ENCODE measurements at places on chromosomes 3 and 15. TPM values are rescaled to one million over a fixed set of nuclear protein-coding genes. Genes with fewer than 3 reads are reported as not detected.

Gene LRRC15
- total RNA-seq: not detected

Gene ZDHHC23
- total RNA-seq: 5.6 TPM

Gene CCDC13
- total RNA-seq: 6.3 TPM

Gene FOXB1
- total RNA-seq: not detected

DNA sequence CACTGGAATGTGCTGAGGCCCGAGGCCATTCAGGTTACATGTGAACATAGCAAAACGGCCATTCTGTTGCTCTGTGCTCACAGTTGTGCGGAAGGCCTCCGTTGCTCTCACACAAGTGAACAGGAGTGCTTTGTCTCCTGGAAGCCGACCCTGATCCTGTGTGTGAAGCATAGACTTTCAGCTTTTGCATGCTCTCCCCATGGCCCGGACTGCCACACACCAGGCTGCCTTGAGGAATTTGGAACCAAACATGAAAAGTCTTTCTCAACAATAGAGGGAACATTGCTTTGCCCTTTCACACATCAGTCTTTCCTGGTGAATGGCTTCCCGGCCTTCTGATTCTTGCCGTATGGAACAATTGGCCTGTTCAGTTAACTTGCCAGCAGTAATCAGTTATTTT is 154.8 kb upstream of the LRIG1 start:
- no peaks in the 10 kb centered on the region for H3K36me3 ChIP-seq
- no peak overlapping the region for H3K27ac ChIP-seq
- no peaks in the 10 kb centered on the region for H3K4me1 ChIP-seq
- no peak overlapping the region for H3K4me3 ChIP-seq
- no peak for DNase-seq

- peak overlapping the region; percentile 79 for H3K27ac ChIP-seq
- no peaks in the 10 kb centered on the region for H3K27me3 ChIP-seq
- H3K4me3 ChIP-seq: no peak overlapping the region
- H3K36me3 ChIP-seq: no peaks in the 10 kb centered on the region
- DNase-seq: no peak
Observed at GRCh38 chr3:53131096-53131495, 861 bp upstream of the RFT1 start.

DNA sequence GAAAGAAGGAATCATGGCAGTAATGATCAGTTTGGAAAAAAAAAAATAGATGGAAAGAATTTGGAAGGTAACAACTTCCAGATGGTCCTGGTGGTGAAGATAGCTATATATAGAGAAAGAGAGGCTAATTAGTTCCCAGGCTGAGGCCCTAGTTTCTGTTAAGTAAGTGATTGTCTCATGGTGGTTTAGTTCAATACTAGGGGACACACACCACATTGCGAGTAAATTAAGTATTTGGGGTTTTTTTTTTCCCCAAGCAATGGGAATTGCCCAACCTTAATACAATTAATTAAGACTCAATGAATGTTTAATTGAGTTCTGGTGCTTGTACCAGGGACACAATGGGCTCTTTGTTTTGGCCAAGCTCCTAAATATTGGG is 143.8 kb upstream of the WNT5A start:
- no peaks in the 10 kb centered on the region for H3K4me1 ChIP-seq
- H3K27me3 ChIP-seq: no peaks in the 10 kb centered on the region
- no peaks in the 10 kb centered on the region for H3K36me3 ChIP-seq

DNA sequence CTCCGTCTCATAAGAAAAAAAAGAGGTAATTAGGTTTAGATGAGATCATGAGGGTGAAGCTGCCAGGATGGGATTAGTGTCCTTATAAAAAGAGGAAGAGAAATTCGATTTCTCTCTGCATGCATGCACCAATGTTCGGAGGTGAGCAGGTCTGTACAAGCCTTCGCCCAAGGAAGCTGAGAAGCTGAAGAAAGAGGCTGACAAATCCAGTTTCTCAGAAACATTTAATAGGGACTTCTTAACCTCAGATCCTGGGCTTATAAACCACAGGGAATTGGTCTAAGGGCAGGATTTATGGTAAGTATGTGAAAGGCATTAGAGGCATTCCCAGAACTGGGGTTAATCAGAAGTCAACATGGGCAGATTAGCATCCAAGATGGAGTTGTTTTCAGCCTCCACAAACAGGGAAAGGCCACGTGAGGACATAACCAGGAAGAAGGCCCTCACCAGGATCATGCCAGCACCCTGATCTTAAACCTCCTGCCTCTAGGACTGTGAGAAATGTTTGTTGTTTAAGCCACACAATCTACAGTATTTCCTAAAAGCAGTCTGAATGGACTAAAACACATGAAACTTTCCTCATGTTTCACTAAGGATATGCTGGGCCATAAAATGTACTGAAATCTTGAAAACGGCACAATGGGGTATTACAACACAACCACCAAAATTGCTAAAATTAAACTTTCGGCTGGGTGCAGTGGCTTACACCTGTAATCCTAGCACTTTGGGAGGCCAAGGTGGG is 11.3 kb downstream of the SHISA5 start:
- no peaks in the 10 kb centered on the region for H3K36me3 ChIP-seq
- no peak overlapping the region for H3K4me3 ChIP-seq
- H3K27me3 ChIP-seq: no peaks in the 10 kb centered on the region
- no peaks in the 10 kb centered on the region for H3K4me1 ChIP-seq
- H3K27ac ChIP-seq: no peak overlapping the region
- no peak for DNase-seq

DNA sequence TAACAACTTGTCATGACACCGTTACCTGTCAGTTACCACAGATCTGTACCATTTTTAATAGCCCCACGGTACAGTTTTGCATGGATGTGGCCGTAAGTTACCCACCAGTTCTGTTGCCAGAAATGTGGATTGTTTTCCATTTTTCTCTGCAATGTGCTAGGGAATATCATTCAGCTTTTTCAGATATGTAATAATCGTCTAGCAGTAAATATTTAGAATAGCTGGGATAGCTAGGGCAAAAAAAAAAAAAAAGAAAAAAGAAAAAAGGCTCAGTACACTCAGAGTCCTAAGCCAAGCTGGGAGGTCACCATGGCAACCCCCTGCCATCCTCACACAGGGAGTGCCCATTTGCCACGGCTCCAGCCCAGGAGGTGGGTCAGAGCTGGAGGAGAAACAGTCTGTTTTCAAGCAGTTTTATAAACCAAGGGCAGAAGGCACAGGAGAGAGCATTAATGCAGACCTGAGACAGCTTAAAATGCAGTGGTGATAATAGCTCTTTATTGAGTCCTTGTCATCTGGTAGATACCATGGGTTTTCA is 25.2 kb downstream of the PAQR5 start:
- no peak overlapping the region for H3K27ac ChIP-seq
- H3K36me3 ChIP-seq: no peaks in the 10 kb centered on the region
- H3K4me1 ChIP-seq: peaks cover 20% of the 10 kb centered on the region
- no peaks in the 10 kb centered on the region for H3K27me3 ChIP-seq

DNA sequence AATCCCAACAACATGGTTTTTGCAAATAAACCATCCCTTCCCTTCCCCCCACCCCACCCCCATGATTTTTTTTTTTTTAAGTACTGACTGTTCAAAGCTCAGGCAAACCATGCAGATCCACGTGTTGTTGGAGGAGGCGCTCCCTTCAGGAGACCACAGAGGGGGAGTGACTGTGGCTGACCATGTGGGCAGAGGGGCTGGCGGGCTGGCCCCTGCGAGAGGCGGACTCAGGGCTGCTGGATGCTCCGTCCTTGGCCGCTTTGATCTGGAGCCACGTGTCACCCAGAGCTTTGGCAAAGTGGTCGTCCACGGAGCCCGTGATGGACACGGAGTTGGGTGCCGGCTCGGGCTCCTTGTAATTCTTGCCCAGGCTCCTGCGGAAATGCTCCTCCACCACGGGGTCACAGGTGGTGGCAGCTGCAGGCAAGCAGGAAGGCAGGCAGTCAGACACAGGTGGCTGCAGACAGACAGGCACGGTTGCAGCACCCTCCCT is 85.3 kb downstream of the VGLL4 start:
- H3K4me1 ChIP-seq: peaks cover 15% of the 10 kb centered on the region
- no peak overlapping the region for H3K4me3 ChIP-seq
- peaks cover 5% of the 10 kb centered on the region for H3K36me3 ChIP-seq
- no peak overlapping the region for H3K27ac ChIP-seq
- no peaks in the 10 kb centered on the region for H3K27me3 ChIP-seq
- no peak for DNase-seq

DNA sequence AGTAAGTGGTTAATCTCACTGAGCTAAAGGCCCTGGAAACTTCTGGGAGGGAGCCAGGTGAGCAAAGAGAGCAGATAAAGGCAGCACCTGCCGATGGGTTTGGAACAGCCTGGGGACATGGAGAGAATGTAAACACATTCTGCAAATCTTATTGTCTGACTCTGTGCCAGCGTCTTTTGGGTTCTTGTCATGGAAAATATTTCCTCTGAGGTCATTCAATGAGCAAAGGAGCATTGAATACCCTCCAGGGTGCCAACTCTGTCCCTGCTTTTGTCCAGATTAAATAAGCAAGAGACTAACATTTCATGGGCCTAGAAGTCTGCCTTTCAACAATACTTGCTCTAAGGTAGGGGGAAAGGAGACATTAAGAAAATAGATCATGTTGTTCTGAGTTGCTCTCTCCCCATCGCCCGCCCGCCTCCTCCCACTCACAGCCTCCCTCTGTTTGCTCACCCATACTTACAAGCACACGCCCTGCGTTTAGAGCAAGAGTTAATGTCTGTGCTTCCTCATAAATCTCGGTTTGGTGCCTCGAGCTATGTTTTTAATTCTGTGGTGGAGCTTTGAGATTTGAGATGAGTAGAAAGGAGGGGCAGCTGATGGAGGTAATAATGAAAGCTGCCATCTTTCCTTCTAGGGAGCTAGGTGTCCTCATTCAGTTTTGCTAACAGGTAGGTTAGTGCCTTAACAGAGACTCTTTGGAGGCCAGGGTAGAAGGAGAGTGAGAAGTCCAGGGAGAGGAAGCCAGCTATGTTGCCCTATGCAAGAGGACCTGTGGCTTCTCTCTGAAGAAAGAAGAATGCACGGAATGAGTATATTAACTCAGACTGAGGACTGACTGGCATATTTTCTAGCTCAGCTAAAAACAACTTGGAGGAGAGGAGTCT is 132.9 kb downstream of the TPRG1 start:
- H3K4me3 ChIP-seq: no peak overlapping the region
- H3K27me3 ChIP-seq: no peaks in the 10 kb centered on the region
- H3K27ac ChIP-seq: peak overlapping the region; percentile 48
- peak; percentile 77 for DNase-seq

DNA sequence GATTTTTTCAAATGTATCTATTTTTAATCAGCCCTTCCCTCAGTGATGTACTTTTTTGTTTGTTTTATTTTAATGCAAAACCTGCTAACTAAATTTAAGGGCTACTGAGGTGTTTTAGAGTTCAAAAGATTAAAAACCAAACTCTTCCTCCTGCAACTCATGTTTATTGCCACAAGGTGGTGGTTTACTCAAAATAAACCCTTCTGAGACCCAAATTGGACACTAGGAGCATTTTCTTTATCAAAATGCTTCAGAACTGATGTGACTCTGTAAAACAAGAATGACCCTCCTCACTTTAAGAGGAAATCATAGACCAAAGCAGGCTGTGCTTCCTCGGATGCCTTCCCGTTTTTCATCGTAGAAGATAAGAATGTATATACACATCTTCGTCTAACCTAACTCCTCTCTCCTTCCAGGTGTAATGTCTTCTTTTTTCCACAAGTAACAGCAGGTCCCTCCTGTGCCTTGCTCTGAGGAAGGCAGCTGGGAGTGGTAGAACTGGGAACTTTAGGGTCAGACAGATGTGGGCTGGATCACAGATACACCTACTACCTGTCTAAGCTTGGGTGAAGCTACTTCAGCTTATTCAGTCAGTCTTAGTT is 2.9 kb upstream of the NME9 start:
- no peaks in the 10 kb centered on the region for H3K36me3 ChIP-seq
- H3K4me1 ChIP-seq: peaks cover 25% of the 10 kb centered on the region
- H3K4me3 ChIP-seq: no peak overlapping the region
- H3K27me3 ChIP-seq: no peaks in the 10 kb centered on the region

DNA sequence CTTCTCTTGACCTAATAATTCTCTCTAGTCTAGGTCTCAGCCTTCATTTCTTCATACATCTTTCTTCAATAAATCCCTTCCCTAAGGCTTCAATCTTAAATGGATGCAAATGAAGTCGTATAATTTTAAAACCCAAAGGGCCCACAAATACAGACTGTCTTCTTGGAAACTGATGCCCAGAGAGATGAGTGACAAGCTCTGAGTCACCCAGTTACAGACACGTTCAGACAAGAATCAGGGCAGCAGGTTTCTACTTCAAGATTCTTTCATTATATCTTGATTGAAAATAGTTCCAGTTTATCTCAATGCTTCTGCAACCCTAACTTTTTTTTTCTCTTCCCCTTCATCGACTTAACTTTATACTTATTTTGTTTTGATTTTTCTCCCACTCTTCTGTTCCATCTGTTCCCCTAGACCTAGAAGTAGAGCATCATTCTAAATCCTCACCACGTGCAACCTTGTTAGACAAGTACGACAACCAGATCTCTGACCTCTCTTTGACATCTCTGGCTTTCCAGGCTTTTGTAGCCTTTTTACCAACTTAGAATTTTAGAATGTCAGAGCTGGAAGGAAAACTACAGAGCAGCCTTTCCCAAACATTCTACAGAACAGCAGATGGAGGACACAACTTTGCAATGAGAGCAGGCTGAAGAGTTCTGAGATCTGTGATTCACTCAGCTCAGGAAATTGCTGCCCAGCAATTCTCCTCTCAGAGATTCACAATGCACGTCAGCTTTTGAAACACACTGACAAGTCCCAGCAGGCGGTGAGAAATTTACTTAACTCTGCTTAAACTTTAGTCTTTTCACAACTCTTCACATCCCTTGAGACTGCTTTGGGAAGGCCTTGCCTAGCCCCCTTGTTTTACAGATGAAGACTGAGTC is 25.3 kb downstream of the NCEH1 start:
- H3K4me1 ChIP-seq: peaks cover 11% of the 10 kb centered on the region
- no peaks in the 10 kb centered on the region for H3K27me3 ChIP-seq
- DNase-seq: no peak
- H3K36me3 ChIP-seq: no peaks in the 10 kb centered on the region
- H3K27ac ChIP-seq: no peak overlapping the region

GRCh38 chr3:197591816-197592215 is 36.0 kb upstream of the BDH1 start:
- DNase-seq: no peak
- peaks cover 10% of the 10 kb centered on the region for H3K4me1 ChIP-seq
- no peak overlapping the region for H3K27ac ChIP-seq
- no peaks in the 10 kb centered on the region for H3K27me3 ChIP-seq
- no peaks in the 10 kb centered on the region for H3K36me3 ChIP-seq

- H3K27me3 ChIP-seq: no peaks in the 10 kb centered on the region
- DNase-seq: no peak
- peaks cover 7% of the 10 kb centered on the region for H3K4me1 ChIP-seq
- no peak overlapping the region for H3K4me3 ChIP-seq
Observed at GRCh38 chr3:187103251-187103650, 36.0 kb downstream of the RPL39L start.

- H3K27me3 ChIP-seq: no peaks in the 10 kb centered on the region
- H3K36me3 ChIP-seq: peaks cover 55% of the 10 kb centered on the region
- DNase-seq: no peak
- no peak overlapping the region for H3K4me3 ChIP-seq
- H3K27ac ChIP-seq: no peak overlapping the region
- no peaks in the 10 kb centered on the region for H3K4me1 ChIP-seq
Observed at GRCh38 chr15:30953183-30953582, 38.2 kb downstream of the MTMR10 start.
